AG08396 (cell line): ENCODE measurements at places on chromosomes 3 and 15.

- no peak for DNase-seq
Observed at GRCh38 chr15:69663441-69663840, 210.8 kb downstream of the RPLP1 start.

DNA sequence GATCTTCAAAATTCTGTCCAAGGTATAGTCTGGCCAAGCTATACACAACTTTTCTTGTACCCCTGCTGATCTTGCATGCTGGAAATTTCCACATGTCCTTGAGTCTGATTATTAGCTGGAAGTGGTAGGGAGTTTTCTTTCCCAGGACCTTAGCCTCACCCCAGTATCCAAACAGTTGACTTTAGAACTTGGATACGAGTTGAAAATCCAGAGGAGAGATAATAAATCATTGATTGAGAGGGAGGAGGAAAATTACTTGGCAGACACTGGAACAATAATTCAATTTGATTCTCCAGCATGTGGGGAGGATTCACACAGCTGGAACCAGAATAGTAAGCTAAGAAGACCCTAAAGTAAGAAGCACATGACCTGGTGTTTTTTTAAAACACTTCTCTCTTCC, 116.4 kb downstream of the IL5RA start:
- DNase-seq: no peak

- no peak for DNase-seq
Observed at GRCh38 chr3:82078246-82078645, 316.8 kb upstream of the GBE1 start.

- peak; percentile 37 for DNase-seq
Observed at GRCh38 chr3:151770956-151771355, 37.2 kb downstream of the AADACL2 start.

GRCh38 chr3:183427196-183427875, 1.1 kb downstream of the MCF2L2 start:
- DNase-seq: no peak

GRCh38 chr15:52259503-52259902, 36.1 kb downstream of the MYO5C start:
- no peak for DNase-seq

- no peak for DNase-seq
Observed at GRCh38 chr3:124385996-124386395, 344.3 kb upstream of the UMPS start.

GRCh38 chr15:58608129-58608590, 141.3 kb downstream of the ADAM10 start:
- DNase-seq: peak; percentile 33

GRCh38 chr15:95912280-95912625, 418.2 kb upstream of the NR2F2 start:
- DNase-seq: no peak

DNA sequence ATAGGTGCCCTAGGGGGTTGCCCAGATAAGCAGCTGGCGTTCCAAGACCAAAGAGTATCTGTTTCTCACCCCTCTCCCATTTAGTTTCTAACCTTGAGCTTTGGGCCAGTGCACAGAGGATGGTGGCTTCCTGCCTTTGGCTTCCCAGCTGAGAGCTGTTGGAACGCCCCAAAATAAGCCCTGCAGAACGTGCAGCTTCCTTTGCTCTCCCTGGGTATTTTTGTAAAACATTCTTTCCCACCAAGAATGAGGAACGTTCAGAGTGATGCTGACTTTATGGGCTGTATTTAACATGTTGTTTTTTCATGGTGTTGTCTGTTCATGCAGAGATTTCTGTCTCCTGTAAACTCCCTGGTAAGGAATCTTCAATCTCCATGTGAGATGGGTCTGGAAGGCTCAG, 63.8 kb downstream of the LPP start:
- DNase-seq: no peak

GRCh38 chr3:70556056-70556455, 243.6 kb upstream of the MDFIC2 start:
- no peak for DNase-seq

DNA sequence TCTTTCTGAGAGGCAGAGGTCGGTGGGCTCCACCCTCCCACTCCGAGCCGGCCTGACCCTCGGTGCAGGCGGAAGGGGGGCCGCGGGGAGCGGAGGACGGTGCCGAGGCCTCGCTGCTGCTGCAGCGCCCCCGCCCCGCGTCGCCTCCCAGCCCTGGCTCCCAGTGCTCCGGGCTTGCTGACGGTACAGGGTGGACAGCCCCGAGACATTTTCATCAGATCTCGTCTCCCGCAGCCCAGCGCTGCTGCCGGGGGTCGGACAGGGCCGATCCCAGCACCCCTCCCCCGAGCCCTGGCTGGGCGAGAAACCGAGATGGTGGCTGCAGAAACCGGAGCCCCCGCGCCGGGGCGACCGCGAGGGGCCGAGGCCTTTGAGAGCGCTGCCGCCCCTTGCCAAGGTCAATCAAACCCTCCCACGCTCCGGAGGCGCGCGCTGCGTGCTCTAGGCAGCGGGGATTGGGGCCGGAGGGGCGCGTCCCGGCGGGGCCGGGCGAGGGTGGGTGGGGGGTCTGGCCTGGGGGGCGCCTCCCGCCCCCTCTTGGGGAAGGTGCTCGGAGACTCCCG, 42.5 kb downstream of the EPHB3 start:
- no peak for DNase-seq

DNA sequence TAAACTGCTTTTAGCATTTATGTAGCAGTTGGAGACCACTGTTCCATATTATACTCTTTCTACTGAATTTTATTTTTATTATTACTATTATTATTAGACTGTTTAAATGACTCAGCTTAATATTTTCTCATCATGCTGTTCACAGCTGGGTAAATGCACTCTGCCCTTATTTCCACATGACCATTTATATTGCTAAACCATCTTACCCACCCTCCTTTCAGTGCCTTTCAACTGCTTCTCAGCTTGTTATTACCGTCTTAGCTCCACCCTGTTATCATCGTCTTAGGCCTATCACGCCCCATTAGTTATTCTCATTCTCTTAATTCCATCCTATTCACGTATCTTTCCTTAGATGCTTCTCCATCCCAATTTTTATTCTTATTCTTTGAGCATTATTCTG, 212.6 kb downstream of the GAP43 start:
- DNase-seq: no peak

DNA sequence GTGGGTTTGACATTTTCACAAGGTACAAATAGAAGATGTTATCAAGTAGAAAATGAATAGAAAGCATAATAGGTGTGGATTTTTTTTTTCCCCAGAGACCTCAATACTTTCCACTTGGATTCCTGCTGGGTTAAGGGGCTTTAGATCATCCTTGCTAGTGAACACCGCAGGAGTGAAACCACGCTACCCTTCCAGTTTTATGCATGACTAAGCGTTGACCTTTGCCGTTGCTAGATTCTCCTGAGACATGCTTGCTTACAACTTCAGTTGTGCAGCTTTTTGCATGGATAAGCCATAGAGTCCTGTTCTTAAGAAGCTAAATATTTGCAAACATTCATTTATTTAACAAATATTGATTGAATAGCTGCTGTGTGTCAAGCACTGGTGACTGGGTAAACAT, 299.7 kb upstream of the LMCD1 start:
- DNase-seq: no peak

DNA sequence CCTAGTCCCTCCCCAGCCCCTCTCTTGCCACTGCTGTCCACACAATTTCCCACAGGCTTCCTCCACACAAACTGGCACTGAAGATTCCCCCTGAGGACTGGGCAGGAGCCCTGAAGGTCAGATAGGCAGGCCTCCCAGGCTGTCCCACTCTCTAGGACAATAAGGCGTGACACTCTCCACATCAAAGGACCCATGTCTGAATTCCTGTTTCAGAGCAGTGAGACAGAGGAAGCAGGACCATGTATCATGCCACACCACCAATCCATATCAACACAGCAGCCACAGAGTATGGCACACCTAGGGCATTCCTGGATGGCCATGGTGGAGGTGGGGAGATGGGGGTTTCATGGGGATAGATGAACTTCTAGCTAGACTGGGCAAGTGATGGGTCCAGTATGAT, 13.8 kb upstream of the CCR1 start:
- no peak for DNase-seq

- DNase-seq: no peak
Observed at GRCh38 chr15:92619145-92620101, 36.2 kb downstream of the FAM174B start.

DNA sequence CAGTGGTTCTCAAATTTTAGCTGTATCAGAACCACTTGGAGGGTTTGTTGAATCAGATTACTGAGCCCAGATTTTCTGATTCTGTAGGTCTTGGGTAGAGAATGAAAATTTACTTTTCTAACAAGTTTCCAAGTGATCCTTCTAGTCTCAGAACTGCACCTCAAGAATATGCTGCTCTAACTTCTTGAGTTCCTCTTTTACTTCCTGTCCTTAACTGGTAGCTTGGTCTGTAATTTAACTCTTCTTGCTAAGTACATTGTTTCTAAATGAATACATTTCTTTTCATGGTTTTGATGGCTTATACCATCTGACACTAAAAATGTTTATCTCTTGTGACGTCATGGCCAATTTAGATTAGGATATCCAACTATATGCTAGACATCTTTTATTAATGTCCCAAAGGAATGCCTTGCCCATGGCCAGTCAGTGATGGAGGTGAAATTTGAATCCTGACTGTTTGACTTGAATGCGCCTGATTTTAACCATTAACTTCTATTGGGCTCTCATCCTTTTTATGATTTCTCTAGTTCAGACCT, 262.6 kb upstream of the NAALADL2 start:
- no peak for DNase-seq

GRCh38 chr15:25600751-25601150, 161.9 kb upstream of the UBE3A start:
- no peak for DNase-seq

DNA sequence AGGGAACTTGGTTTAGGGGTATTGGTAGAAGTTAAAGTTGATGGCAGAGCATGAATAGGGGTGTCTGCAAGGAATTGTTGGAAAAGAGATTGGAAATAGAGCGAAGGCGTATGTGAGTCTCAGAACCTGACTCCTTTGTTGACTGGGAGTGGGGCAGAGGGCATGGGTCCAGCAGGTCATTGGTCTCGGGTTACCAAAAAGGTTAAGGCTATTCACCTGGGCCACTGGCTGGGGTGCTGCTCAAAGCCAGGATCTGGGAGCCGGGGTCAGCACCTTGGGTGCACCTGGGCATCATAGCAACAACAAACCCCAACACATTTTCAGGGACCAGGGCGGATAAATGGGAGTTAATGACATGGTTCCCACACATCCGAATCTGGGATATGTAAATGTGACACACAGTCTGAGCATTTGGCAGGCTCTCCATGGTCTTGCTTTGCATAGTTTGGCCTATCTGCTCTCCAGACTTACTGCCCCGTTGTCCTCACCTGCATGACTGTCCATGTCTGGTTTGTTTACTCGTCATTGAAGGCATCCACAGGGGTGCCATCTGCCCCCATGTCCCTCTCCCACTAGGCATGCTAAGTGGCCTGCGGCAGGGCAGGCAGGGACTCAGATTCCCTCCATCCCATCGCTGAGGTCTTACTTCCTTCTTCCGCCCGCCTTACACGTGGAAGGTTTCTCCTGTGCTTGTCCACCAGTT, 10.1 kb downstream of the KLF13 start:
- no peak for DNase-seq

DNA sequence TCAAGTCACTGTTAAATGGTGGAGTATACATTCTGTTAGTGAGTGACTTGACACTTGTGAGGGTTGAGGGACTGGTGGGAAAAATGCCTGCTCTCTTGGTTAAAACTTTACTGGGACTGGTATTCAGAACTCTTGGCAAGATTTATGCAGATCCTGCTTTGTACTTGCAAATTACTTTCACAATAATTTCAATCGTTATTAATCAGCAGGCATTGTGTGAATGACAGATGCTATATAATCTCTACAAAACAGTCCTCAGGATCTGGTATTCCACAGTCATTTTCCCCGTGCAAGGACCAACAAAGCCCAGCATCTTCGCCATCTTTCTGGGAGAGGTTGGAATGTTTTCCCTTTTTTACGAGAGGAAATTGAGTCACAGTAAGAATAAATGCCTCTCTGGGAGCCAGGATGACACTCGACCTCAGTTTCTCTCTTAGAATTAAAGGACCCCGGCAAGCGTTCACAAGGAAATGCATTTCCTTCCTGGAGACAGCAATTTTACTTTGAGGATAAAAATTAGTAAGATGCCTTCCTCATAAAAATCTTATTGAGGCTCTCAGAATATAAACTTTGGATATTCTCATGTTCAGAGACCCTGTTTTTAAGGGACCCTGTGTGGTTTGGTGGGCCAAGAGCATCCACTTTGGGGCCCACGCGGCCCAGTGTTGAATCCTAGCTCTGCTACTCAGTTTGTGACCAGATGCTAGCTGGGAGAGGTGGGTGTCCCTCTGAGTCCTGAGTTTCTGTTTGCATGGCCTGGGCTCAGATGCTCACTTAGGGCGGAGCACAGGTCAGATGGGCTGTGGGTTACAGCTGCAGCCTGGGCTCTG, 45.3 kb upstream of the PLCL2 start:
- no peak for DNase-seq

GRCh38 chr3:125043599-125044151, 12.1 kb downstream of the HEG1 start:
- DNase-seq: no peak

DNA sequence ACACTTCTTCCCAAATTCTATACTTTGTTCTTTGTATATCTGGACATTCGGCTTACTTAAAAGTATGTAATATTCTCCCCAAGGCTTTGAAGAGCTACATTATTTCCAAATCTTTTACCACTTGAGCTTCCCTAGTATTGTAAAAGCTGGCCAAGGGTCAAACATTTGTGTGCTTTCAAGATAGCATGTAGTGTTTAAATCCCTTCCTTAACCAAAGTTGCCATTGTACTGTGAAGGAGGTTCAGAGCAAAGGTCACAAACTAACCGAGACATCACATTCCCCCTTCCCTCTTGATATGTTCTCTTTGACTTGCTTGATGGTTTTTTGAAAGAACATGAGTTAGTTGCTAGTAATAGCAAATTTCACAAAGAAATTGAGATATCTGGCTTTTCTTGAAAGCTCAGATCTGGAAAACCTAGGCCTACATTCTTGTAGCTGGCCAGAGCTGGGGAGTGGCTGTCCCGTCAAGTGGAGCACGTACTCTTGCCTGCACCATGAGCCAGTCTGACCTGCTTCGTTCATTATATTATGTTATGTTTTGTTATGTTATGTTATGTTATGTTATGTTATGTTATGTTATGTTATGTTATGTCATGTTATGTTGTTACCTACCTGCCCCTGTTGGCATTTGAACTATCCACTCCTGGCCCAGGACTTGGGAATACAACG, 60.2 kb downstream of the FILIP1L start:
- no peak for DNase-seq

GRCh38 chr3:14125193-14126016, 553 bp downstream of the TMEM43 start:
- DNase-seq: peak; percentile 84

- DNase-seq: no peak
Observed at GRCh38 chr3:192715126-192715525, 12.2 kb downstream of the FGF12 start.

DNA sequence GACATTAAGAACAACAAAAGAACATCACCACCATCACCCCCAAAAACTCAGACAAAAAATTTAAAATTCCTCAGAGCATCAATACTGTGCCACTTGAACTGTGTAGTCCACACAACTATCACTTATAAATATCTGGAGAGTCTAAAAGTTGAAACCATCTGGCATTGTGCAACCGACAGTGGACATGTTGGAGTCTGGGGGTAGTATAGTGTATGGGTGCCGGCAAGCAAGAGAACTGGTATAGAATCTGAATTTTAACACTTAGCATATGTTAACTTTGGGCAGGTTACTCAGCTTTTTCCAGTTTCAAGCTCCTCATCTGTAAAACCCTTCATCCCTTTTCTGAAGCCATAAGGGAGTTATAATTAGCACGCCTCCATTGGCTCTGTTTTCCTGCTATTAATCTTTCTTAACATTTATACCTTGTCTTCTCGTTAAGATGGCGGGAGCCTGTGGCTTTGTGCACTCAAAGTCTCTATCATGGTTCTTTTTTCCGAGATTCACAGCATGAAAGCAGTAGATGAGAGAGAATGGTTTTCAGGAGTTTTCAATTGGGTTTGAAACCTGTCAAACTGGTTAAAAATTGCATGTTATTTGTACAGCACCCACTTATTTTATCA, 255.7 kb upstream of the TBL1XR1 start:
- DNase-seq: no peak
